T-helper 1 cell (primary cell): ENCODE measurements at places on chromosomes 2 and 18.

- DNase-seq = no peak
Observed at GRCh38 chr18:49094979-49095632, 144.3 kb upstream of the SMAD7 start.

- DNase-seq = peak; percentile 28
Observed at GRCh38 chr18:3262234-3263131, 550 bp downstream of the MYL12B start.

DNA sequence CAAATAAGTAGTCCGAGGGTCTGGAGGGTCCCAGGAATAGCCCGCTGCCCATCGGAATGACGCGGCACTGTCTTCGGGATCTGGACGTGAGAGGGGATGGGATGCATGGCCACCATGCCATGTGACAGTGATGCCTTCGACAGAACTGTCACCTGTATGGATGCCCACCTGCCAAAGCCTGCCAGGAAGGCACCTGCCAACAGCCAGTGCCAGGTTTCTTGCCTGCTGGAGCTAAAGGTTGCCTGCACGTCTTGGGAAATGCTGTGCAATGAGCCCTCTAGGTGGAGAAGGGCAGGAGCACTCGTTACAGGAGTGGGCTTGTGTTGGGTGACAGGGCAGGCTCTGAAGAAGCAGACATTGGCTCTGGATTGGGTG, 20.5 kb downstream of the GPR35 start:
- DNase-seq = no peak

GRCh38 chr2:223697316-223697891, 95.2 kb upstream of the SCG2 start:
- no peak for DNase-seq

- no peak for DNase-seq
Observed at GRCh38 chr2:23464156-23464555, 79.2 kb downstream of the KLHL29 start.

GRCh38 chr2:24463271-24463670, 27.8 kb upstream of the NCOA1 start:
- no peak for DNase-seq

GRCh38 chr18:79547413-79548076, 132.1 kb upstream of the CTDP1 start:
- no peak for DNase-seq

DNA sequence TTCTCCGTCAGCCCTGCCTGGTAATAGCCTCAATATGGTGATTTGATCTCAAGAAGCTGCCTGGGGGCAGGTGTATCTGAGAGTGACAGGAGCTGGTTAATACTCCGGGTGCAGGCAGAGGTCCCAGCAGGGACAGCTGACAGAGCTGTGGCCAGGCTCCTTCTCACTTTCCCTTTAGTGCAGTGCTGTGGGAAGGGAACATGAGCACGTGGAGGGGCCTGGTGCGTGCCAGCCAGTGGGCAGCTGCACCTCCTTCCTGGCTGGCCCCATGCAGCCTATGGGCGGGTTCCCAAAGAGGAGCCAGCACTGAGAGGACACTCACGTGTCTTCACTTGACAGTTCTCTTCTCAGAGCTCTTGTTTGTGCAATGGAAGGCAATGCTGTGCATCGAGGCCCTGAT, 9.1 kb downstream of the CNNM4 start:
- no peak for DNase-seq

- DNase-seq = no peak
Observed at GRCh38 chr2:98486374-98486981, 41.8 kb downstream of the INPP4A start.

DNA sequence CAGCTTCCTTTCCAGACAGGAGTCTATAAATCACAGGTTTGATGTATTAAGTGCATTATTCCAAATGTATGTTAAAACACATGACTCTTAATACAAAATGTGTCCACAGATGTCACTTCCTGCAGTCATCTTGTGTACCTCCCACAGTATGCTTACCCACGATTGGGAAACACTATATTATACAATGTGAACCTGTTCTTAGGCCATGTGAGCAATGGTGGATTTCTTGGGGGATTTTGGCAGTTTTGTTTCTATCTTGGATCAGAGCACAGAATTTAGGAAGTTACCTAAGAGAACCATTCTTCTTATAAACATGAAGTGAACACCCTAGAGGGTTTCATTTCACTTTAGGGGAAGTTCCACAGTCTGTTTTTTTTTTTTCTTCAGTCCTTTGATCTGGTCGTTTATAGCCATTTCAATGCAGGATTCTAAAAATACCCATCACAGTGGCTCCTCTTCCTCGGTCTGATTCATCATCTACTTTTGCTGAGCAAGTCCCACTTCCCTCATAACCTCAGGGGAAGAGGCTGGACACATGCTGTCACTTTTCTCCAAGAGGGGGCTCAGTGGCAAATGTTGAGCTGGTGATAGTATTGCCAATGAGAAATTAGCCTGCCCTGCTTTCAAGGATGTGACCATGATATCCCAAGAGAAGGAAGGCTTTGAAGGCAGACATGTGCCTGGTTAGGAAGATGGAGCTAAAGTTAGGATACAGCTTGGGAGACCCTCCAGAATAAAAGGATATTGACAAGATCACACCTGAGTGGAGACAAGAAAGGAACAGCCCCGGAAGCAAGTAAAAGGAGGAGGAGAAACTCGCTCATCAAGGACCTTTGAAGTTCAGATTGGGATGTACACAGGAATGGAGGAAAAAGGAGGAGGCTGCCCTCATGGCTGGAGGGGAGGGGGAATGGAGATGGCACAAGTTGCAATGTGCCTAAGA, 22.6 kb downstream of the PLEK start:
- no peak for DNase-seq

DNA sequence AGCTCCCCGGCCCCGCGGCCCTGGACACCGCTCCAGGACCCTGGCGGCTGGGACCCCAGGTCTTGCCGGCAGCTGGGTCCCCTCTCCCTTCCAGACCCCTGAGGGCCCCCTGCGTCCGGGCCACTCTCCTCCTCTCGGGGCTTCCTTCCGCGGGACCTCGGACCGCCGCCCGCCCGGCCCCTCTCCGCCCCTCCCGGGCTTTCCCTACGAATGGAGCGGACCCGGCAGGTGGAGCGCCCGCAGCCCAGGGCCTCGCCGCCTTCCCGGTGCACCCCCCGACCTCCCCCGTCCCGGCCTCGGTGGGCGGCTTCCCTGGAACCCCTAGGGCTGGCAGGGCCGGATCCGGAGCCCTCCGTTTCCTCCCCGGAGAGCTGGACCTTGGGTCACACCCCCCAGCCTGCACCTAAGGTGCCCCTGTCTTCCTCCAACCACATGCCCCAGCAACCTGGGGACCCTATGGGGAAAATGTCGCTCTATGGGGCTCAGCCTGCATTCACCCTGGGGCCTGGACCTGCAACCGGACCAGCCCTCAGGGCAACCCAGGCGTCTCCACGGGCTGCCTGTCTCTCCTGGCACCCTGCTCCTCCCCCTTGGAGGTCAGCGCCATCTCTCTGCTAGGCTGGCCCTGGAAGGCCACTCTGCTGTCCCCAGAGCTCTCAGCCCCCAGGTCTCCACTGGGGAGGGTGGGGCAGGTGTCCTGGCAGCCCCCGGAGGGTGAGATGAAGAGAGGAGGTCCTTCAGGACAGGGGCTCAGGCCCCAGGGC, 730 bp downstream of the B3GNT7 start:
- no peak for DNase-seq

- no peak for DNase-seq
Observed at GRCh38 chr2:8821276-8822217, 15.9 kb downstream of the KIDINS220 start.

DNA sequence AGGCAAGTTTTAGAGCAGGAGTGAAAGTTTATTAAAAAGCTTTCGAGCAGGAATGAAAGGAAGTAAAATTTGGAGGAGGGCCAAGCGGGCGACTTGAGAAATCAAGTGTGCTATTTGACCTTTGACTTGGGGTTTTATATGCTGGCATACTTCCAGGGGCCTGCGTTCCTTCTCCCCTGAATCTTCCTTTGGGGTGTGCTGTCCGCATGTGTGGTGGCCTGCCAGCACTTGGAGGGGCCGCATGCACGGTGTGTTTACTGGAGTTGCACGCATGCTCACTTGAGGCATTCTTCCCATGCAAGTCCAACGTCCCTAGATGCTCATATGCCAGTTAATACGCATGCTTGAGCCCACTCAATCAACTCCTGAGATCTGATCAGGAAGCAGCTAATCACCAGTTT, 78.3 kb upstream of the MAP4K4 start:
- DNase-seq = no peak

GRCh38 chr2:179569831-179570233, 291.6 kb downstream of the ZNF385B start:
- DNase-seq = no peak

DNA sequence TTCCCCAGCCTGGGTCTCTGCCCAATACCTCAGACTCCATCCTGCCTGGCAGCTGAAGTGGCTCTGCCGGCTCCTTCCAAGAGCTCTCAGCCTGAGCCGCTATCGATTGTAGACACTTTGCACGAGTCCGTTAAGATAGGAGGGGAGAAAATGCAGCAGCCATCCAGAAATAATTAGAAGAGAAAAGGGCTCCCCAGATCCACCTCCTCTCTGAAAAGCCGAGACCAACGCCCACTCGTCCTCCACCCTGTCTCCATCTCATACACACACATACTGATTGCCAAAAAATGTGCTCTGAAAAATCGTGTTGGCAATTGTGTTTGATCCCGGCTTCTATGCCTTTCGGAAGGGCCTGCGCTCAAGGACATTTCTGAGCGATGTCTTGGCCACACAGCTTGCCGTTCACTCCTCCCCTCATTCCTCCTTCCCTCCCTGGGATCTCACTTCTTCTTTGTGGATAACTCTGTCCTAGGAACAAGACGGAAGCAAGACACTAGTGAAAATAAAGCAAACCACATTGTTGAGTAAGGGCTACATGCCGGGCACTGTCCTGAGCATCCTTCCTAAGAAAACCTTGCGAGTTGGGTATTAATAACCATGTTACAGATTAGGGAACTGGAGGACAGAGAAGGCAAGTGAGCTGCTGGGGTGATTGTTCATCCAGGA, 372.8 kb upstream of the MYT1L start:
- DNase-seq = no peak

- DNase-seq = no peak
Observed at GRCh38 chr2:144096531-144096930, 423.4 kb downstream of the ZEB2 start.

DNA sequence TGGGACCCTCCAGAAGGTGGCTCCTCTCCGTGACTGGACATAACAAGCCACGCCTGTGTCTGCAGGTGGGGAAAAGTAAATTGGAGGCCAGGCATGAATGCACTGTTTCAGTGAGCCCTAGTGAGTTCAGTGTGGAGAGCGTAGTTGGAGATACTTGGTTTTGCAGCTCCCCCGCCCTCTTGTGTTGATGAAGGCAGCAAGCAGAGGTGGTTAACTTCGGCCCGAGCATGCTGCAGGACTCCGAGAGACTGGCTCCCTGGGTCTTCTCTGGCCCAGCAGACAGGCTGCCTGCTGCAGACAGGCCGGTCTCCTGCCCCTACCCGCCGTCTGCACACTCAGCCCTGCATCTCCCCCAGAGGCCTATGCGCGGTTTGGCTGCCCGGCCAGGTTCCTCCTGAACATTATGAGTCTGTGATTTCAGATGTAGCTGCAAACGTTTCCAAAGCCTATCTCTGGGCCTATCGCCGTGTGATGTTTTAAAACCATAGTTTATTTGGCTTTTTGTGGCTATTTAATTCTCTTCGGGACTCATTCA, 102.4 kb downstream of the LDLRAD4 start:
- no peak for DNase-seq

DNA sequence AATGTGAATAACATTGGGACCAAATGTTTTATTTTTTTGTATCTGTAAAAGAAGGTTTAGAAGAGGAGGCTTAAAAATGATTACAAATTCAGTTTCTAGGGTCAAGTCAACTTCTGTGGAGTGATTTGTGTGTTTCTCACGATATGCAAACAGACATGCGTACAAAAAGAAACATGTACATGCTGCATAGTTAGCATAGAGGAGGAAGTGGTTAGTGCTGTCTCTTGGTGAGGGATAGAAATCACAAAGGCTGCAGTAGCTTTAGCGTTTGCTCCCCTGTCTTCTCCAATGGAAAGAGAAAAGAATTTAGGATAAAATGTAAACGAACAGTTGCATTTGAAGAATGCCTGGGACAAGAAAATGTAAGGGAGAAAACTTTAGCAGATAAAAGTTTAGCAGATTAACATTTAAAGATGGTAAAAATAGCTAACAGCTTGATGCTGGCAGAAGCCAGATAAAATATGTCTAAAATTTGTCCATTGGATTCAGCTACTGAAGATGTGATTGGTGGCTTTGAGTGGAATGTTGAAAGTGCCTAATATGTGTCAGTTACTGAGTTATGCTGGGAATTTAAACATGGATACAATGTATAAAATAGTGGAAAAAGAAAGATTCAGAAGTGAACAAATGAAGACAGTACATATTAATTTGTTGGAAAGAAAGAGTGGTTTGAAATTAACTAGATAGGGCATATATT, 44.9 kb downstream of the MALT1 start:
- DNase-seq = no peak

GRCh38 chr2:136019306-136019705, 33.9 kb upstream of the DARS1 start:
- DNase-seq = no peak

- no peak for DNase-seq
Observed at GRCh38 chr2:237227592-237228280, 142.0 kb downstream of the COPS8 start.

GRCh38 chr2:241009601-241010530, 11.4 kb downstream of the SNED1 start:
- peak; percentile 36 for DNase-seq

DNA sequence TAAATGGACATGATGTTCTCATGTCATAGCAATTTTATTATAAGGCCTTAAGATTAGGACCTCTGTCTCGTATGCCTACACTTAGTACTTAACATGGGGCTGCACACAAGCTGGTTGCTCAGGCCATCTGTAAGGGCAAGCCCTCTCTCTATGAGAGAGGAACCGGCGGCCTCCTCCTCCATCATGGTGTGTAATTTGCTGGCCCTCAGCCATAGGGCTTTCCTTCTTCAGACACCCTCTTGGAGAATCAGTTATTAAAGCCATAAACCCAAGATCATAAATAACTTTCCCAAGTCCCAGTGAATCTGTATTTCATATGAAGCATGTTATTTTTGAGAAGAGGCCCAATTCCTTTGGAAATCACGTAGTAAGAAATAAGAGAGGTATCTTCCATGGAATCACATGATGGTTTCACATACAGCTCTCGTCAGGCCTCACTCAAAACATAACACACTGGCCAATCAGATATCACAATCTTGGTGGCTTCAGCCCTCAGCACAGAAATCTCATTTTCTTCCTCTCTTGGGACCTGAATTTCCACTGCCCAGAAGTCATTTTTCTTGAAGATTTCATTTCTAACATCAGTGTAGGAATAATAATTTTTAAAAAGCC, 92.6 kb downstream of the RDH14 start:
- no peak for DNase-seq

DNA sequence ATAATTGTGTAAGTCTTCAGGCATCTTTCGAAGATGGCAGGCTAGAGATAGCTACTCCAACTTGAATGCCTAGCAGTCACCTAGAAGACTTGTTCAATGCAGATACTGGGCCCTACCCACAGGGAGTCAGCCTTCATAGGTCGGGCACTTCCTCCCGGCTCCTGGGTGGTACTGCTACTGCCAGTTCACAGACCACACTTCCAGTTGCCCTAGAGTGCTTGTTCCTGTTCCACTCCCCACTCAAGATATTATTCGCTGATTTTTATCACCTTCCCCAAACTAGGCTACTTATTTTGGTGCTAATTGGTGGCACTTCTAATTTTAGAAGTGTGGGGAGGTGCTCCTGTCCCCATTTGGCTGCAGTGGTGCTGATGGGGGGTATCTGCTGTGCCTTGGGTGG, 34.2 kb downstream of the INPP4A start:
- no peak for DNase-seq
